ENCODE measurements at places on chromosomes 7 and 10.

DNA sequence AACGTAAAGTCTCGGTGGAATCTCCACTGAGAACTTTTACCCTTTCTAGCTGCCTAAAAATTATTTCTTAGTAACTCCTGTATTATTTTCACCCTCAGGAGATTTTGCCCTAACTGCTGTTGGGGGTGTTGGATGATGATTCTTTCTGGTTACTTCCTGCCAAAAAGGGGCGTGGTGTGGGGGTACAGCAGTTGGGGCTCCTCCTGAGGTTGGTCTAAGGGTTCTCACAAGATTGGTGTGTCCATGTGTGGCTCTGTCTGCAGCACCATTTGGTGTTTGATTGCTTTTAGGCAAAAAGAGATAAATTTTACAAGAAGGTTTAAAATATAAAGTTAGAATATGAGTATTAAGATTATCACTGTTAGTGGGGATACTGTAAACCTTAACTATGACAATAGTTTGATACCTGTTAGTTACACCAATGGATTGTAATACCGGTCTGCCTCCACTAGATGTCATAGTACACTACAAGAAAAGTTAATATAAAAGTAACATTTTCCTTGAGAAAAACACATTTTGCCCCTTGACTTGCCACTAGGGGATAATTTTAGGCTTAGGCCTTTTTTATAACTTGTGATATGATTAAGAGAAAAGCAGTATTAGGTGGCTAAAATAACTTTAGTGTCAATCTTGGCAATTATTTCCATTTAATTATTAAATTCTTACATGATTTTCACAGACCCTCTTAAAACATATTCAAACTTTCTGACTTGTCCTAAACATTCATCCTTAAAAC is 928.7 kb downstream of the IPMK start:
- DNase-seq, result peak; percentile 74

GRCh38 chr10:5550621-5551530 is 26.1 kb downstream of the CALML3 start:
- DNase-seq, result no peak

GRCh38 chr7:27098578-27099451 is 3.0 kb upstream of the HOXA1 start:
- no peak for DNase-seq

DNA sequence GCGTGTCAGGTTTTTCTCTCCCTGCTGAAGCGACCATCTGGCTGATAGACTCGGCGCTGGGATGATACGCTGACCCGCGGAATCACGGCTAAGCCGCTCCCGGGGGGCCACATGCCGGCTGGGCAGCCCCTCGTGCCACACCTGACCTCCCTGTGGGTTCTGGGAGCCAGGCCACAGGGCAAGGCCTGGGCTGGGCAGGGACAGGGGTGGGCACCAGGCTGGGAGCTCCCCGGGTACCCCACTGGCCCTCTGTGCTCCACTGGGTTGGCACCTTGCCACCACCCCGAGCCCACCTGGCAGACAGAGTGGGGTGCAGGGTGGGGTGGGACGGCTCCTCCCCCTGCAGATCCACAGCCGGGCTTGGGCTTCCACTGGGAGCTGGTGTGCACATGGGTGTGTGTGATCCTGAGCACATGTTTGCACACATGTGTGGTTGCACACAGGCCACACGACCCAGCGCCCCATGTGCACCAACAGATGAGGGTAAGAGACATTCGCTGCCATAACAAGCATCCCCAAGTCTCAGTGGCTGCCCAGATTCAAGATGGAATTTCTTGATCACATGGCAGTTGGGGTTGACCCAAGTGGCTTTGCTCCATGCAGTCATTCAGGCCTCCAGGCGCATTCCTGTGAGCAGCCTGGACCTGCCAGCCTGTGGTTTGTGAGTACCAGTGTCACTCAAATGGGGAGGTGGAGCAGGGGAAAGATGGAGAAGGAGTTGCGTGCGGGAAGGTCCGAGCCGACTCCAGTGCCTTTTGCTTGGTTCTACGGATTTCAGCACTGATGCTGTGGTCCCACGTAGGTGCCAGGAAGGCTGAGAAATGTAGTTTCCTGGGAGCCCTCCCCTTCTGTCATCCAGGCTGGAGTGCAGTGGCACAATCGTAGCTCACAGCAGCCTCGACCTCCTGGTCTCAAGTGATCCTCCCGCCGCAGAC is 79.7 kb downstream of the UNCX start:
- DNase-seq, result no peak

- no peak for DNase-seq
These were observed 13.6 kb downstream of the ZYX start for GRCh38 chr7:143394777-143395176.

- DNase-seq, result no peak
These were observed 77.7 kb downstream of the VIPR2 start for GRCh38 chr7:159066816-159067575.

DNA sequence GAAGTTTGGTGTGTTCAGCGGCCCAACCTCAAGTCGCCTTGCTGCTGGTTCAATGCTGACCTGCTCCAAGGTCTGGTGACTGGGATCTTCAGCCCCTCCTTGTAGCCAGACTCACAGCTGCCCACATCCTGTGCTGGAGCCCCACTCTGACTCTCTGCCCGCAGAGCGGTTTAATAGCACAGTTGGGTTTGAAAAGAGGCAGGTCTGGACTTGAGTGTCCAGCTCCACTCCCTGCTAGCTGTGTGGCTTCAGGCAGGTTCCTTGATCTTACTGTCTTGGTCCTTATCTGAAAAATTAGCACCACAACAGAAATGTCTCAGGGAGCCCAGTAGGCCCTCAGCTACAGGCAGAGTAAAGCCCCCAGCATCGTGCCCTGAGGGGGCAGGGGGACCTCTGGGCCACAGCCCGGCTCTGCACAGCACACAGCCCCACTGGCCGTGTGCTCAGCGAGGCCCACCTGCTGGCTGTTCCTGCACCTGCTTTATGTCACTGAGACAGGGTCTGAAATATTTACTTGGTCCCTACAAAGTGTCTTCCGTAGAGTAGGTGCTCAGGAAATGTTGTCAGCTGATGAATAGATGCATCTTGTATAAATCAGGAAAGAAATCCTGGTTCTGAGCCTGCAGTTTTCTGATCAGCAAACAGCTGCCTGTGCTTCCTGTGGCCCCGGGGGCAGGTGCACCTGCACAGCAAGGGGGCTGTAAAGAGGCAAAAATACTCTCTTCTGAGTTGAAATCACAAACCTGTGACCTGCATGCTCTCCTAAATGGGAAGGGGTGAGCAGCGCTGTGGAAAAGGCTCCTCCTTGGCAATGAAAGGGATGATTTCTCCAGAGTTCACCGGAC is 155.5 kb downstream of the SVIL start:
- DNase-seq, result peak; percentile 16

DNA sequence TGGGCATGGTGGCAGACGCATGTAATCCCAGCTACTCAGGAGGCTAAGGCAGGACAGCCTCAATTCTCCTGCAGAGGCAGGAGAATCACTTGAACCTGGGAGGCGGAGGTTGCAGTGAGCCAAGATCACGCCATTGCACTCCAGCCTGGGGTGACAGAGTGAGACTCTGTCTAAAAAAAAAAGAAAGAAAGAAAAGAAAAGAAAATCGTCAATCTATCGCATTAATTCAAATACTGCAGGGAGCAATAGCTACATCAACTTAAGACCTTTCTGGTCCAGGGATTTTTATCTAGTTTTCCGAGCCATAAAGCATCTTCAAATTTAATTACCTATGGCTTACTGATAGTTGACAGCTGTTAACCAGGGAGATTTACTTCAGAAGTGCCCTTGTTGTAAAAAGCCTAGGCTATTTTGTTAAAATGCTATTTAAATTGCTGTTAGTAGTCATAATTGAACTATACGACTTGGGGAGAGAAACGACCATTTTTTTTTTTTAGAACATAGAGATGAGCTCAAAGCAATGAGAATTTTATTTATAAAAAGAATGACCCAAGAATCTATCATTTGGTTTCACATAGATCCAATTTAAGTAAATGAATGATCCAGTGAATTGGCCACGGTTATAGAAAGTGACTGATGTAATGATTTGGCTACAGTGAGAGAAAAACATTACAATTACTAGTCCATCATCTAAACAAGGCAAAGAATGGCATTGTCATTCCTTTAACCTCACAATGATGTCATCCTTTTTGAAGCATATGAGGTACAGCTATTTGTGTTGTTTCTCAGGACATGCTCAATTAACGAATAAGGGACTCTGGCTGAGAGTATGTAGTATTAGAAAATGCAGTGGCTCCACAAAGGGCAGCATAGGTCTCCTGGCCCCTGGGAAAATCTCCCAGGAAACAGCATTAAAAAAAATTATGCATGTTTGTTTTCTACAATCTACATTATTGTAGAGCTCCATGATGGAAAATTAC is 85.3 kb downstream of the SEMA3C start:
- no peak for DNase-seq

GRCh38 chr10:35643151-35644049 is 1.3 kb upstream of the FZD8 start:
- peak; percentile 12 for DNase-seq

DNA sequence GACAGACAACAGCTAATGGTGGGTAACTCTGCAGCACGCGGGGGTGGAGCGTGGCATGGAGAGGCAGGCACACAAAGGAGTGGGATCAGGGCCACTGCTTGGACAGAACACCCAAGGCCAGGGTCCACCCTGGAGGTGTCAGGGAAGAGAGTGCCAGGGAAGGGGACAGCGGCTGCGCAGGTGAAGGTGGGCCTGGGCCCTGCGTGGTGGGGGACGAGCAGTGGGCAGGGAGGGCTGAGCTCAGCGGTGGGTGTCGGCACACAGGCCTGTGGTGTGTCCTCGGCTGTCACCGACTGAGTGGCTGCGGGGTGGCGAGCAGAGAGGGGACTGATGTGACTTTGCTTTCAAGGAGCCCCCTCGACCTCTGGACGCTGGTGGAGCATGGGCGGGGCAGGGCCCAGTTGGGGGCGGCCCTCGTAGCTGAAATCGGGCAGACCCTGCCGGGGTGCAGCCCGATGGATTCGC is 8.4 kb upstream of the SCART1 start:
- DNase-seq, result no peak

DNA sequence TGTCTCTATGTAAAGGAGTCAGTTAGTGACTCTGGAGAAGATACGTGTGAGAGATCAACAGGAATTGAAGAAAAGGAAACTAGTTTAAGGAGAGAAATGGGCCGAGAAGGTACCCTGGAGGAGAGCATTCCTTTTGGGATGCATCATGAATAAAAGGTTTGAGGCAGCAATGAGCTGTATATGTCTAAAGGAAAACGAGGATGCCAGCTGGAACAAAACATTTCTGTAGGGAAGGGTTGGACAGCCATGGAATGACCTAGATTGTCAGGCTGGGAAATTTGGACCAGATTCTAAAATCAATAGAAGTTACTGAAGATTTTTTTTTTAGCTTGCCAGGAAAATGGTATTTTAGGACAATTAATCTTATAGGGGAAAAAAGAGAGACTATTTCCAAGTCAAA is 17.2 kb upstream of the MPP7 start:
- DNase-seq, result no peak

GRCh38 chr7:74199551-74200355 is 10.1 kb upstream of the LAT2 start:
- no peak for DNase-seq

- no peak for DNase-seq
These were observed 99.7 kb upstream of the CAV2 start for GRCh38 chr7:116399819-116400218.

- DNase-seq, result no peak
These were observed 283.7 kb upstream of the HGF start for GRCh38 chr7:82053453-82054032.

- DNase-seq, result no peak
These were observed 236.4 kb upstream of the GRM3 start for GRCh38 chr7:86407291-86407690.

GRCh38 chr7:105512415-105512814 is 9.7 kb downstream of the PUS7 start:
- no peak for DNase-seq

GRCh38 chr10:37667736-37668135 is 189.7 kb downstream of the ZNF248 start:
- no peak for DNase-seq

DNA sequence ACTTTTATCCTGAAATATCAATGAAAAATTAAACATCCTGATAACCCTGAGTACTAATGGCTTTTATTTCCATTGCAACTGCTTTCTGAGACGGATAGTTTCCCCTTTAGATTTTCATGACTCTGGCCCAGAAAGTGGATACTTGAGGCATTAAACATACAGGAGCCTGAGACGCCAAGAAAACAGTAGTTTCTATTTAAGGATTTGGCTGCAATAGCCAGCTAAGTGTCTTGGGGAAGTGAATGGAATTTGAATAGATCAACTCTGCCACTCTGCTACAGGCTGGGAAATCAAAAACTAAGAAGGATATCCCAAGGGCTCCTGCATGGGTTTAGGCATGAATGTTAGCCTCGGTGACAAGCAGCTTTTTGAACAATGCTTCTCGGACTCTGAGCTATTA is 24.7 kb upstream of the GPAM start:
- no peak for DNase-seq

DNA sequence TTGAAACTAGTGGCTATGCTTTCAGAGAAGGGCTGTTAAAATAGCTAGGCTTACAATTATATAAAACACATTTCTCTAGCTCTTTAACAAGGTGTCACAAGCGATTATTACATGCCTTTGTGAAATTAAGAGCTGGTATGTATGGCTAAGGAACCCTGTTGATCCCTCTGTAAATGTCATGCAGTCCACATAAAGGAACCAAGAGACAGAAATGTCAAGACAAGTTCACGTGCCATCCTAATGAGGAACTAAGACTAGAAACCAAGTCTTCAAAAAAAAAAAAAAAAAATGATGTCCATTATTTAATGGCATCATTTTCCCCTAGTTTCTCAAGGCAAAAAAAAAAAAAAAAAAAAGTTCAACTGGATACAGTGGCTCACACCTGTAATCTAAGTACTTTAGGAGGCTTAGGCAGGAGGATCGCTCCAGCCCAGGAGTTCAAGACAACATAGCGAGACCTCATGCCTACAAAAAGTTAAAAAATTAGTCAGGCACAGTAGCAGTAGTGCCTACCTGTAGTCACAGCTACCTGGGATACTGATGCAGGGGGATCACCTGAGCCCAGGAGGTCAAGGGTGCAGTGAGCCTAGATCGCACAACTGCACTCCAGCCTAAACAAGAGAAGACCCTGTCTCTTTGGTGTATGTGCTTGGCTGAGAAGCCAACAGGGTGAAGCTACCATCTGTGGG is 63.4 kb downstream of the SRPK2 start:
- no peak for DNase-seq

- no peak for DNase-seq
These were observed 85.7 kb downstream of the GLI3 start for GRCh38 chr7:42151309-42151708.

- no peak for DNase-seq
These were observed 292.9 kb downstream of the PTEN start for GRCh38 chr10:88156341-88156740.

GRCh38 chr7:90266808-90267207 is 21.8 kb downstream of the CFAP69 start:
- DNase-seq, result no peak

GRCh38 chr7:1755783-1756625 is 85.9 kb downstream of the ELFN1 start:
- DNase-seq, result no peak

GRCh38 chr7:3922175-3922635 is 621.2 kb downstream of the SDK1 start:
- peak; percentile 26 for DNase-seq
